ENCODE measurements at places on chromosomes 3 and 15.

DNA sequence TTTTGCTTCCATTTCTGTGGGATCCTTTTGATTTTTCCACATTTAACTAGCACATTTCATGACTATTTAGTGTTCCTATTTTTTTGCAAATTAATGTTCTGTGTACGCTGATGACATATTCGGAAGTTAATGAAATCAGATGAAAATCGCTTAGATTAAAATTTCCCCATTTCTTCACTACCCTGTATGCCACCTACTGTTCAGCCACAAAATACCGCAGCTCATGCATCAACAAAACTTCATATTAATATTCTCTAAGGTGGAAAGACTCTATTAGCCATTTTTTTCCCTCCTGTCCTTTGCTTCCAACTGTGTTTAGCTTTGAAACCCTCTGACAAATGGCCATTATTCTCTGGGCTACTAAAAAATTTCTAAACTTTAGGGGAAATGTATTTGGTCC lies 300.6 kb downstream of the MECOM start:
- DNase-seq: no peak

- no peak for DNase-seq
These were observed 10.1 kb downstream of the RCN2 start for GRCh38 chr15:76941636-76942035.

GRCh38 chr15:70152070-70152480 lies 54.4 kb upstream of the TLE3 start:
- no peak for DNase-seq

- no peak for DNase-seq
These were observed 30.5 kb upstream of the LYZL4 start for GRCh38 chr3:42440924-42441323.

GRCh38 chr3:184186902-184187207 lies 856 bp downstream of the ABCF3 start:
- DNase-seq: no peak

GRCh38 chr3:117443014-117443413 lies 733.4 kb downstream of the TUSC7 start:
- DNase-seq: no peak

- DNase-seq: peak; percentile 81
These were observed 829 bp upstream of the SKIL start for GRCh38 chr3:170356596-170357175.

GRCh38 chr3:44939581-44940036 lies 36.4 kb downstream of the ZDHHC3 start:
- no peak for DNase-seq

DNA sequence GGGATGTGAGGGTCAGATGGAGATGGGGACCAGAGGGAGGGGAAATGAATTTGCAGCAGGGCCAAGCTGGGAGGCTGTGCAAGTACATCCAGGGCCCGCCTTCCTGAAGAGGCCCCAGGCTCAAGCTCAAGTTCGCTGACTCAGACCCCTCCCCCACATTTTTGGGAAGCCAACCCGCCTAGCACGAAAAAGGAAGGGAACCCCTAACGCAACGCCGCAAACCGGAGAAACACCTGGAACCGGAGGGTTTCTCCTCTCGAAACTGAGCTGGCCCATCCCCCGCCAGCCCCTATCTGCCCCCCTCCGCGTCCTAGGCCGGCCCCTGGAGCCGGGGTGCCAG lies 624 bp downstream of the AP3B2 start:
- DNase-seq: no peak

DNA sequence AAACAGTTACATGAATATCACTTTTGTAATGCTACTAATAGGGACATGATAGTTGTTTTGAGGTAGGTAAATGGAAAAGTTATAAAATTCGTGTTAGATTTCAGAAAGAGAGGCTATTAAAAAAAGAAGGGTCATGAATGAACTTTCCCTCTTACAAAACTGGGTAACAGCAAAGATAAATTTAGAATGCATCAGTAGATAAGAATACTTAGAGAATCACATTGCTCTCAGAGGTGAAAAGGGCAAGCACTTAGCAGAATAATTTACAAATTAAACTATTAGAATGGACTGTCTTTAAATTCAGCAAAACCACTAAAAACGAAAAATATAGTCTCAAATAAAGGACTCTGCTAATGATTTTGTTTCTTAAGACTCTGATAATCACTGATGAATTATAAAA lies 167.2 kb downstream of the PLD1 start:
- DNase-seq: no peak

- DNase-seq: no peak
These were observed 189.7 kb downstream of the CDIN1 start for GRCh38 chr15:36769098-36769497.

Data from HEK293T (cell line).